Vagina (tissue), 2 donors: ENCODE measurements at places on chromosomes 11 and 22. TPM values are rescaled to one million over a fixed set of nuclear protein-coding genes. Genes with fewer than 3 reads are reported as not detected.

Gene LRRC4C
- total RNA-seq: 5.6 TPM

Gene SYCE3
- total RNA-seq: not detected

Gene APOA5
- not detected for total RNA-seq

Gene C11orf97
- not detected for total RNA-seq

Gene C22orf15
- total RNA-seq: not detected

Gene LMO1
- total RNA-seq: not detected

Gene FGF19
- total RNA-seq: not detected

Gene SCUBE1
- total RNA-seq: 6.9 TPM

Gene LDHAL6A
- not detected for total RNA-seq

Gene GLB1L2
- 2.0 TPM for total RNA-seq
